ENCODE measurements at places on chromosomes 1 and 21. TPM values are rescaled to one million over a fixed set of nuclear protein-coding genes. Genes with fewer than 3 reads are reported as not detected.

GRCh38 chr1:88655685-88656299 is 28.3 kb upstream of the PKN2 start:
- DNase-seq = peak; percentile 18

GRCh38 chr1:234489007-234489697 is 10.2 kb upstream of the TARBP1 start:
- no peak for DNase-seq

- no peak for DNase-seq
These were observed 105.3 kb downstream of the PTGS2 start for GRCh38 chr1:186574926-186575325.

Gene FBXO2
- polyA plus RNA-seq = 14.3 TPM

Gene GATAD2B
- polyA plus RNA-seq = 8.9 TPM
